ENCODE measurements at places on chromosomes 12 and 14.

DNA sequence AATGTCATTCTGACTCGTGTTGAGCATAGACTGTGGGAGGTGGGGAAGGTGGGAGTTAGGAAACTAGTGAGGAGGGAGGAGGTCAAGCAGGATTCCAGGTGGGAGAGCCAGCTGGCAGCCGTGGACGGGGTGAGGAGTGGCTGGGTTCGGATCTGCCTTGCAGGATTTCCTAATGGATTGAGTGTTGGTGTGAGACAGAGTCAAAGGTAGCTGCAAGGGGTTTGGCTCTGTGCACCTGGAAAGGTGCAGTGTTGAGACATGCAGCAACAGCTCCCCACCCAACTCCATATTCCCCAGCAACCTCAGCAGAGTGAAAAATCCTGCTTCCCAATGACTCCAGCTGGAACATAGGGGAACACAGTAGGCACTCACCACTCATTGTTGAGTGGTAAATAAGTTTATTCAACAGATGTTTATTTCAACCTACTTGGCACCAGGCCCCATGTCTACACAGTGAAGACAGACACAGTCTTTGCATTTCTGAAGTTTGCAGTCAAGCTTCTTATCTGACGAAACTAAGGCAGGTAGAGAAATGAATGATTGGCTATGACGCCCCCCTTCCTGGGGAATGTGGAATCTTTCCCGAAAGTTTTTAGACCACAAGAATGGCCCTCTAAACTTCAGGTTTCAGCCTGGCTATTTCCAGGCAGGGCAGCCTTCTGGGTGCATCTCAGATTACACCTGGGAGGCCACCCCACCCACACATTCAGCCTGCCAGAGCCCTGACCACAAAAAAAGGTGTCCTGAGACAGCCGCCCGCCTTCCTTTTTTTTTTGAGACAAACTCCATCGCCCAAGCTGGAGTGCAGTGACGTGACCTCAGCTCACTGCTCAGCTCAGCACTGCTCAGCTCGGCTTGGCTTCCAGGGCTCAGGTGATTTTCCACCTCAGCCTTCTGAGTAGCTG is 37.9 kb upstream of the PLEKHG6 start:
- DNase-seq: no peak

GRCh38 chr12:94178882-94179281 is 30.5 kb downstream of the PLXNC1 start:
- DNase-seq: no peak

DNA sequence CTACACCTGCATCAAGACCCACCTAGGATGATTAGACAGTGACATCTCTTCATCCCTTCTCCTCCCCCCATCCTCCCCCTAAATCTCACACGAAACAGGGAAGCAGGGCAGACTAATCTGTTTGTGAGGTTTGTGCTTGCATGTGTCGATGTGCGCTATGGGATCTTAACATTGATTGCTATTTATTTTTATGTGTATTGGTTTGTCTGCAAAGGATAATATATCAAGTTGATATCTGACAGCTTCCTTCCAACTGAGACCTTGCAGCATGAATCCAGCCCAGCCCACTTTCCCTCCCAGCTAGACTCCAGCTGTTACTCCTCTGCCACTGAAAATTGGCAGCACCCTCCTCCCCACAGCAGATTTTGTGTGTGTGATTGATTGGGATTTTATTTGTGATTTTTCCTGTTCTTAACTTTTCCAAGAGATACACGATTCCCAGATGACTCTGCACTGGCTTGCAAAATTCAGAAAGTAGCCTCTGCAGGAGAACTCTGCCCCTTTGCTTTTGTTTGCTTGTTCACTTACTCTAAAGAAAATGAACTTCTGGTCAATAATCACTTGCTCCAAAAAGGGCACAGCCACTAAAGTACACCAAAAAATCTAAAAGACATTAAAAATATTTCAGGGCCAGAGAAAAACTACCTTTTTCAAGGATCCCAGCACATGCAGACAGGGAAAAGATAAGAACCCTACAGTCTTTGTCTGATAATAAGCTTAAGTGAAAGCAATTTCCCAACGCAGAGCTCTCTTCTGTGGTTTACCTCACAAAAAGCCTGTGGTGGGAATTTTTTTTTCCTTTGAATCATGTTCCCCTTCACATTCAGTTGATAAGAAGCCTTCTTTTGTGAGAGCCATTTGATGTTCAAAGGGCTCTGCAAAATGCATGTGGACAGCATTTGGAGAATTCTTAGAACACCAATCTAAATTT is 222.1 kb downstream of the RPS29 start:
- no peak for DNase-seq

DNA sequence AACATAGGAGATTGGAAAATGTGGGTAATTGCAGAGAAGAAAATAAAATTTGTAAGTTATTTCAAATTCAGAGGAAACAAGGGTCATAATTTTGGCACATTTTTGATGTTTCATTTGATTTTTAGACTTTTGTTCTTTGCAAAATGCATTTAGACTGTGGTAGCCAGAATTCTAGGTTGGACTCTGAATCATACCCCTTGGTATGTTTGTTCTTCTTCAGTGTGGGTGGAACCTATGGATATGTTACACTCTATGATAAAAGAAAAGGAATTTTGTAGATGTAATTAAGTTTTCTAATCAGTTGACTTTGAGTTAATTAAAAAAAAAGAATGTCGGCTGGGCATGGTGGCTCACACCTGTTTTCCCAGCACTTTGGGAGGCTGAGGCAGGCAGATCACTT is 827.0 kb downstream of the AACS start:
- DNase-seq: no peak

DNA sequence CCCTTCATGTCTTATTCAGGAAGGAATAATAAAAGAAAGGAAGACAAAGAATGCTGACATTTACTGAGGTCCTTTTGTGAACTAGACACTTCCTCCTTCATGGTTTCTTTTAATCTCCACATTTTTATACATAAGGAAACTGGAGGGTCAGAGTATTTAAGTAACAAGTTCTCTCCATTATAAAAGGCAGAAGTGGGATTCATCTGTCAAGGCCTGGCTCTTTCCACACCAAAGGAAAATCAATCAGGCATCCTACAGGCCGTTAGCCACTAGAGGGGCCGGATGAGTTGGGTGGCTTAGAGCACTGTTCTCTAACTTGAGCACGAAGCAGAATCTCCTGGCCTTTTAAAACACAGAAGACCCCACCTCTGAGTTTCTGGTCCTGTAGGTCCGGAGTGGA is 36.8 kb upstream of the NINJ2 start:
- no peak for DNase-seq

All from hindlimb muscle (tissue), 1 donor.